ENCODE measurements at places on chromosomes 12 and 14. TPM values are rescaled to one million over a fixed set of nuclear protein-coding genes. Genes with fewer than 3 reads are reported as not detected.

DNA sequence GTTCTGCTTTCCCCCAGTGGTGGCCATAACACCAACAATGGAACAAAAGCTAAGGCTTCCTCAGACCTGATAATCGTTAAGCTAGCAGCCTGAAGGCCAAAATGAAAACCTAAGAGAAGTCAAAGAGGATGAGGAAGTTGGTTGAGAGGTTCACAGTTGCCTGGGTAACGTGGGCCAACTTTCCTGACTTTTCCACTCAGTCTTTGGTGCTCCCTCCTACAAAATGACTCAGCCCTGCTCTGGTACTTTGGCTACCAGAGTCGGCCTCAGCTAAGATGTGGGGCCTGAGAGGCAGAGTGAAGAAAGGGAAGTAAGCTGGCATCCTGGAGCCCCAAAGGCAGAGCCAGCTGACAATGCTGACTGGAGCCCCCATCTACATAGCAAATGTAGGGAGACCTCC is 14.9 kb upstream of the FKBP11 start:
- no peak for DNase-seq

- DNase-seq: no peak
These were observed 47.7 kb downstream of the CCDC85C start for GRCh38 chr14:99556134-99556791.

DNA sequence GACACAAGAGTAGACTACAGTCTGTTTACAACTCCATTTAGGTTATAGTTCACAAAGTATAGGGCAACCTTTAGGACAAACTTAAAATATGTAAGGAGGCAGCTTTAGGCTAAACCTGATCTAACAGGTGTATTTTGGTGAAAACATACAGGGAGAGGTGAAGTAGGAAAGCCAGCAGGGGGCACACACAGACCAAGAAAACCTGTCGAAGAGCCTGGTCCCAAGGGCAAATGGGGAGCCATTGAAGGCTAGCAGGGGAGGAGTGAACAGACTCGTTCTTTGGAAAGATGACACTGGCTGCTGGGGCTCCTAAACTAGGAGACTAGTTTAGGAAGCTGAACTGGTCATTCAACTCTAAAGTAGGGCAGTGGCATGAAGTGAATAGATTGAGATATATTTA is 138.8 kb upstream of the WSCD2 start:
- no peak for DNase-seq

DNA sequence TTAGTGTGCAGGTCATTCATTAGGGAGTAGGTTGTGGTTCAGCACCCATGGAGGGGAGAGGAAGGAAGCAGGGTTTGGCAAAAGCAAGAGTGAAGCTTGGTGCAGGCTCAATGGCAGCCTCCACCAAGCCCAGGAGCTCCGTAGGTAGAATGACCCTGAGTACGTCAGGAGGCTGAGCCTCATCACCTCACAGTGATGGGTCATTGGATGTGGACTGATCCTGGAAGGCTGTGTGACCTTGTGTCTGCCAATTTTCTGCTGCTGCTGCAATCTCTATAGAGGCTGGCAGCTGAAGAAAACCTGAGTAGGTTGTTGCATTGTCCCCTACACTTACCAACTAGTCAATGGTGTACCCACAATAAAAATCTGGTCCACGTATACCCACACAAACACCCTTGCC is 173.1 kb downstream of the ASCL1 start:
- DNase-seq: no peak

GRCh38 chr12:87848248-87848868 is 180.8 kb downstream of the C12orf50 start:
- DNase-seq: peak; percentile 95

DNA sequence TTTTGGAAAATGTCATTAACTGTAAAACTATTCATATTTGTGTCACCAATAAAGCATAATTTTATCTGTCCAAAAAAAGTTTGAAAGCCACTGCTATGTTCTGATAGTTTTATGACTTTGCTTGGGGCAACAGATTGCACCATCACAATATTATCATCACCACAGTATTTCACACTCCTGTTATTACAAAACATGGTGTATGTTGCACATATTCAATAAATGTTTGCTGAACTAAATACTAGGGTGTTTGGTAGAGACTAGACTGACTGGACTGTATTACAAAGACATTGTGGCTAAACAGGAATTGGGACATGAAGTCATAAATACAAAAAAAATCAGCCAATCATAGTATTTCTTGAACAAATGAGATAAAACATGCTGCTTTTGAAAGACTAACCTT is 55.1 kb downstream of the PAWR start:
- no peak for DNase-seq

Gene GLI1
- 2.6 TPM for total RNA-seq

Gene SMOC1
- total RNA-seq: 52.2 TPM

Gene RPL10L
- total RNA-seq: not detected

All from spinal cord (tissue), 10 donors.